GM20000 (cell line): ENCODE measurements at places on chromosomes 7 and 10.

GRCh38 chr7:31256506-31256905 lies 84.0 kb downstream of the NEUROD6 start:
- DNase-seq: no peak

DNA sequence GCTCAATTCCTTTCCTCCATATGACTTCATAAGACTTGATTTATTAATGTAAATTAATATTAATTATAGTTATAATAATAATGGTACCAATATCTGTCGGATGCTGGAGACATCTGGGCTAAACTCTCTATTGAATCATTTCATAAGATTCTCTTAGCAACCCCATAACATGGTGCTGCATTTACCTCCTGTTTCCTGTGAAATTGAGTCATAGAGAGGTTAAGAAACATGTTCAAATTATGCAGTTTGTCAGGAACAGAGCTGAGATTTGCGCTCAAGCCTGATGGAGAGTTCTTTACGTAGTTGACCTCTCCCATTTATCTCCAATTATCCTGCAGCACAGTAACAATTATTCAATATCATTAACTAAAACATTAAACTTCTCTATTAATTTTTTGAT lies 621.8 kb upstream of the FZD8 start:
- DNase-seq: no peak

- DNase-seq: no peak
Observed at GRCh38 chr10:87760195-87760905, 57.7 kb downstream of the ATAD1 start.

- DNase-seq: no peak
Observed at GRCh38 chr7:107943018-107943417, 52.0 kb downstream of the DLD start.

DNA sequence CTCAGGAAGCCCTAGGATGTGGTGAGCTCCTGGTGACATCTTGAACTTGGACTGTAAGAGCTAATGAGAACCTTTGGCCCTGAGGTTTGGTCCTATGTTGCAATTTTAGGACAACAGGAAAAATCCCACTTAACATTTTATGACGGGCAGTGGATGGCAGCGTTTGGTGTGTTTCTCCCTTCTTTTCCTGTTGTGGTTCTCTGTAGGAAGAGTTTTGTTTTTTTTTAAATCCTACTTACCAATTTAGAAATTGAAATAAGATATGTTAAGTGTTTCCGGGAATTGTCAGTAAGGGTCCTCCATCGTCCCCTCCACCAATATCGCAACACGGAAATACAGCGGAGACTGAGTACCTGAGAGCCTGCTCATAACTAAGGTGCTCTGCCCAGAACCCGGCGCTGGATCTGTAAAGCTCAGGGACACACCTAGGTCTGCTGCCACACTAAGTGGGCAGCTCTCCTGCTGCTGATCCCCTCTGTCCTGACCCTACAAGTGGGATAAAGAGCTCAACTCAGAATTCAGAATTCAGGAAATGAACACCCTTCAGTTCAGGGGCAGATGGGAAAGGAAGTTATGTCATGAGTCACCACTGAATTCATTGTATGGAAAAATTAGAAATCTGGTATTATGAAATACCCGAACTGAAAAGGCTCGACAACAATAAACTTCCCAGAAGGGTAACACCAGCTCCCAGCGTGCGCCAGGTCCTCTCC lies 9.1 kb upstream of the PROSER2 start:
- DNase-seq: no peak
